Stimulated activated CD4-positive, alpha-beta T cell treated with anti-CD3 and anti-CD28 coated beads, Interleukin-2, amount 100 ng/mL, for 24 hours (primary cell): ENCODE measurements at places on chromosomes 12 and 14.

DNA sequence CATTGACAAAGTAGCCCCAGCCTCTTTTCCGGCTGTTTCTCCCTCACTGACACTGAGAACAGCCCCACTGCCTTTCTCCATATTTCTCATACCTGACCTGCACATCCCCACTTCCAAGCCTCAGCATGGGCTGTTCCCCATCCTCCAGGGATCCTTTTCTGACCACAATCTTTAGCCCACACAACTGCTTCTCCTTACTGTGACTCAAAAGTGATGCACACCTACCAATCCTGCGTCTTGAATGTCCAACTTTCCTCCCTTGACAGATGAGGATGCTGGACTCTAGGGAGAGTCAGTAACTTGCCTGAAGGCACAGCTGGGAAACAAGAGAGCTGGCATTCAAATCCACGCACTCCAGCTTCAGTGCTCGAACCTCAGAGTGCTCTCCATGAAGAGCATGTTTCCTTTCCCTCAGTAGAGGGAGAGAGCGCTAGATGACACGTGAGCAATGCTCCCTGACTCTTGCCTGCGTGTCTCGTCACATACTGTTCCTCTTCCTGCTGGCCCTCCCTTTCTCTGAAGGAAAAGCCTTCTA is 75.6 kb downstream of the NTF3 start:
- no peak for DNase-seq

DNA sequence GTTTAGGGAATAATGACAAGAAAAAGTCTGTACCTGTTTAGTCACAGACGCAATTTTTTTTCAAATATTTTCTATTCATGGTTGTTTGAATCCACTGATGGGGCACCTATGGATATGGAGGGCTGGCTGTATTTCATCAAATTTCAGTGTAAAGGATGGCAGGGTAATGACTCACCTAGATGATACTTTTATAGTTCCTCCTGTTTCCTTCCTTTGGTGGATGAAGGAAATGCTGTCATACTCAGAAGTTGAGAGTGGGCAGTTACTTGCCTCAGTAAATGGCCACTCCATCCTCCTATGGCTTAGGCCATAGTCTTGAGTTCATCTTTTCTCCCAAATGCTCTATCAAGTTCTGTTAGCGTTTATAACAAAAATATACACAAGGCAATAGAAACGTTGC is 18.9 kb upstream of the C12orf71 start:
- no peak for DNase-seq

GRCh38 chr12:77060883-77061240 is 4.5 kb downstream of the E2F7 start:
- DNase-seq: no peak

- no peak for DNase-seq
Observed at GRCh38 chr12:94636462-94637085, 13.8 kb downstream of the TMCC3 start.

DNA sequence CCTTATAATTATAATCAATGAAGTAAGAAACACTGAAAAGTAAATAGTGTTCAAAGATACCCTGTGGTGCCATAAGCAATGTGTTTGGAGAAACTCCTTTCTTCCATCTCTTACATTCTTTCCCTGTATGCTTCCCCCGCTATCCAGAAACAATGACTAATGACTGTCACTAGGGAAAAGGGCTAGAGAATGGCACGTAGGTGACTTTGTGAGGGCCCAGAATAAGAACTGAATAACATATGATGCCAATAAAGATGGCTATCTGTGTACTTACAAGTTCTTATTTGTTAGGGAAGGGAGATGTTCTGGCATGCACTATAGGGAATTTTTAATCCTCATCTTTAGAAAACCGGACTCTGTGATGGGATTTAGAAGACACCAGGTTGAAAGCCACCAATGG is 4.7 kb upstream of the KRT7 start:
- DNase-seq: no peak

DNA sequence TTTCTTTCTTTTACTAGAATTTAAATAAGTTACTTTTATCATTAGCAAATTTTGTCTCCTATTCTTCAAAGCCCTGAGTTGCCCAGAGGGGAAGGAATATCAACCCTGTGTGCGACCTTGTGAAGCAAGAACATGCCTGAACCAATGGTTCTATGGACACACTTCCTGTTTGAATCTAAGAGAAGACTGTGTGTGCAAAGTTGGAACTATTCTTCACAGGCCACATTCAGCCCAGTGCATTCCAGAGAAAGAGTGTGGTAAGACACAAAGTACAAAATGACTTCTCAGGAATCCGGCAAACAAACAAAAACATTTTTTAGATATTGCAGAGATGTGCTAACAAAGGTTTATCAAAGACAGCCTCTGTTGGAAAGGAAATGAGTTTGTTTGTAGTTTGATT is 90.8 kb upstream of the PTPRQ start:
- DNase-seq: no peak

DNA sequence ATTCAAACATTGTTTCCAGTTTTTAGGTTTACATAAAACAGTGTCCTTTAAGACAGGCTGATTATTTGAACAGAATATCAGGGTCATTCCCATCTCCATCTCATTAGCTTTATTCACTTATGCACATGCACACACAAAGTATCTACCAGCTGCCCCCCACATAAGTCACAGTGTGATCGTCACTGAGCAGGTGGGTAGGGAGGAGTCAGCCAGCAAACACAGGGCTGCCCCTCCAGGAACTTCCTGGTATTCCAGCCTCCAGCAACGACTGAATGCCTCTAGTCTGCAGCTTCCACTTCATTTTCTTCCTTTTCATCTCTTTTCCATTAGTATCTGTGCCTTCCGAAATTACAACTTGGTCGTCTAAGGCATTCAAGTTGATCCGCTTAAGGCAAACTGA is 48.8 kb upstream of the FOXN3 start:
- DNase-seq: no peak

- DNase-seq: no peak
Observed at GRCh38 chr12:75727577-75727976, 216.2 kb upstream of the KRR1 start.

DNA sequence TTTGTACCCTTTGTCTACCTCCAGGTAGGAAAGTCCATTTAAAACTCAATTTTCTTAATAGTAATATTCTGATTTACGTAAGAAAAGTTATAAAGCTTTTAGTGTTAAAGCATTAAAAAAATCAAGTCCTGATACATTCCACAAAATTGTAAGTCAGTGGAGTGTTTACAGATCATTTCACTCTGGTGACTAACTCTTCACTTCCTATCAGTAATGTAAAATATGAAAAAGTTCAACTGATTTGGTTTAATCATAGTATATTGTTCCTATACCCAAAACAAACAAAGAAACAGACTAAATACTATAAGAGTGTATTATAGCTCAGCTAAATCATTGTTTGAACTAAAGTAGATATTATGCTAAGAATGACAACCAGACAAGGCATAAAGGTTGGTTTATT is 85.9 kb downstream of the VEZT start:
- no peak for DNase-seq

DNA sequence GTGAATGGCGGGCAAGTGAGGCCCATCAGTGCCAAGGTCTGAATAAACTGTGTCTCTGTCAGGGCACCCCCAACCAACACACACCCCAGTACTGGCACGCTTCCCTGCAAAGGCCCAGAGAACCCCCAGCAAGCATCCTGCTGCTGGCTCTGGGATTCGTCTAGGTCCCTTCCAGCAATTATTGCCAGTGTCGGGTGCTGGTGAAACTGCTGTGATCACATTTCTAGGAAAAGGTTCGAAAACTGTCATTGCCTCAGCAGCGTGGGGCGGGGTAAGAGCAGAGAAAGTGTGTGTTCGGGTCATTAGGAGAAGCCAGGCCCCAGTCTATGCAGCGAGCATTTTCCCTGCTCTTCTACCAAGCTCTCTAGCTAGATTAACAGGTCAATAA is 2.5 kb downstream of the FAM222A start:
- DNase-seq: no peak

DNA sequence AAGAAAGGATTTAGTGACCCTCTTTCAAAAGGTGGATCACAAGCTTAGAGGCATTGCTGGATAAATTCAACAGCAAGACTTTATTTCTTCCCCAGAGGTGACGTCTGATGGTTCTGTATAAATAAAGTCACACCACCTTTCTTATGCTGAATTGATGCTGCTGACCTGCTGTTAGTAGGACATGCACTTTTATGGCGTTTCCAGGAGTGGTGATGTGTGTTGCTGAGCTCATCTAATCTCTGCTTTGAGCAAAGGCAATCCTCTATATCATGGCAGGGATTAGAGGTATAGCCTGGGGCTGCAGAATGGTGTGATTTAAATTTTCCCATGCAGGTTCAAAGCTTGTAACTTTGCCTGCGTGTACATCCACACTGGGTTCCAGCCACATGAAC is 94.9 kb downstream of the ETV6 start:
- no peak for DNase-seq

DNA sequence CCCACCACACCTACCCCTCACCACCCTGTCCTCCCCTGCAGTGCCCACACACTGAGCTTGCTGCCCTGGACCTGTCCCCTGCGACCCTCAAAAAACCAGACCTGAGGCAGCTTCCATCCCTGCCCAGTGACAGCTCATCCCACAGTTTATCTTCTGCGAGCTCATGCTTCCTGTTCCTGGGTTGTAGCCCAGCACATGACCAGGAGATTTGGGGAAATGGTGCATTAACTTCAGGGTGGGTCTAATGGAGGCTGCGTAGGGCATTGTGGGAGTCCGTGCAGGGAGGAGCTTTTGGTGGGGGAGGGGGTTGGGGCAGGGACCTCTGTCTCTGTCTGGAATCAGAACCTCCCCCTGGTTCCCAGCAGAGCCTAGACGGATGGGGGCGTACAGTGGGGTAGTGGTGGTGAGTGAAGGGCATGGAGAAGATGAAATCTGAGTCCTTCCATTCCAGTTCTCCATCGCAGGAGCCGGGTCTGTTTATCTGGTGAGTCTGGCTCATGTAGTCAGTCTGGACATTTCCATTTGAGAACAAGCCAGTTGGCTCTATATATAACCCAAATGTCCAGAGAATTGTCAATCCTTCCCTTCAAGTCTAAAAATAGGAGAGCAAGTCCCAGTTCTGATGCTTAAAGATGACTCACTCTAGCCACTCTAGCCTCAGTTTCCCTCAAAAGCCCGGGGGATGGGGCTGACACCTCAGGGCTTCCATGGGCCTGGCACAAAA is 270.9 kb downstream of the CACNA1C start:
- no peak for DNase-seq

GRCh38 chr12:54197431-54197909 is 8.7 kb upstream of the SMUG1 start:
- no peak for DNase-seq

DNA sequence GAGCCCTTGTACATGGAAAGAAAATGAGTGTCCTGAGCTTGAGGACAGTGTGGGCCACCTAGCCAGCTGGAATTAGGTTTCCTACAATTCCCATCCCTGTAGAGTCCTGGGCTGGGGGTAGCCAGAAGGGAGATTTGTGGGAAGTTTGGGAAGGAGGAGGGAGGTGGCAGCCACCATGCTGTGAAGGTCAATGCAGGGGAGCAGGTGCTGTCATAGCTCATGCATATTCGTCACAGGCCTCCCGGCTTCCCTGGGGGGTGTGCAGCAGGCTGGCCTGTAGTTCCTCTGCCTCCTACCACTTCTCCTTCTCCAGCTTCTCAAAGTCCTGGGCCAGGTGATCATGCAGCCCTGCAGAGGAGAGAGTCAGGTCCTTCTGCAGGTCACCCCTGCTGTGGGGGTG is 121.3 kb downstream of the TBX3 start:
- DNase-seq: no peak

- no peak for DNase-seq
Observed at GRCh38 chr14:63249092-63249491, 44.8 kb downstream of the RHOJ start.

GRCh38 chr12:20436316-20436715 is 68.0 kb downstream of the PDE3A start:
- DNase-seq: no peak

DNA sequence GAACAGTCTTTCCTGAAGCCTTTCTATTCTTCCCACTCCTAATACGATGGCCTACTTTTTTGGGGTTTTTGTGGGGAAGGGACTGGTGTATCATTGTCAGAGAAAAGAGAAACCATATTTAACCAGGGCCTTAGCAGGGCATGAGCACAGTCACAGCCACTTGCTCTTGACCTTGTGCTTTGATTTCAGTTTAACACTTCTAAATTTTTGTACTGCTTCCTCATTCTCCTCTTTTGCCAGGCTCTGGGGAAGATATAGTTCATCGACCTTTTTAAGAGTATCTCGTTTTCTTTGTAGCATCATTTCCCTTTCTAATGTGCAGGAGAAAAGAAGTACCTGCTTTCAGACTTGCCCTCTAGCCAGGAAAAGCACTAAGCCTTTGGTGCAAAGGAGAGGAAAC is 2.2 kb downstream of the ZBTB1 start:
- DNase-seq: no peak

GRCh38 chr12:74890237-74890599 is 319.4 kb downstream of the KCNC2 start:
- no peak for DNase-seq

- DNase-seq: peak; percentile 65
Observed at GRCh38 chr14:102554821-102555819, 37.3 kb upstream of the RCOR1 start.

GRCh38 chr14:22540293-22540692 is 48.7 kb downstream of the DAD1 start:
- DNase-seq: peak; percentile 15

GRCh38 chr12:6262623-6263022 is 47.9 kb upstream of the PLEKHG6 start:
- DNase-seq: no peak

DNA sequence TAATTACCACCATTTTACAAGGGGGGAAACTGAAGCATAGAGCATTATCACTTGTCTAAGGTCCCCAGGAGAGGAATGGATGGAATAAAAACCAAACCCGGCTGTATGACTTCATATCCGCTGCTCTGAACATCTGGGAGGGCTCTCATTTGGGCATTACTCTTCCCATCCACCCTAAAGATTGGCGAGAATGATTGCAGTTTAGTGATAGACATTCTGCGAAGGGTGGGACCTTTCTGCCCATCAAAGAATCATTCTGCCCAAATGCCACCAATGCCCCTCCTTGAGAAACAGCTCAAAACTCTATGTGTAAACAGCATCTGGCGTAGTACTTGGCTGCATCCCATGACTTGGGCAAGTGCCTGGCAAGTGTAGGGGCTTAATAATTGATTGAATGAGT is 11.6 kb downstream of the CHST11 start:
- no peak for DNase-seq

DNA sequence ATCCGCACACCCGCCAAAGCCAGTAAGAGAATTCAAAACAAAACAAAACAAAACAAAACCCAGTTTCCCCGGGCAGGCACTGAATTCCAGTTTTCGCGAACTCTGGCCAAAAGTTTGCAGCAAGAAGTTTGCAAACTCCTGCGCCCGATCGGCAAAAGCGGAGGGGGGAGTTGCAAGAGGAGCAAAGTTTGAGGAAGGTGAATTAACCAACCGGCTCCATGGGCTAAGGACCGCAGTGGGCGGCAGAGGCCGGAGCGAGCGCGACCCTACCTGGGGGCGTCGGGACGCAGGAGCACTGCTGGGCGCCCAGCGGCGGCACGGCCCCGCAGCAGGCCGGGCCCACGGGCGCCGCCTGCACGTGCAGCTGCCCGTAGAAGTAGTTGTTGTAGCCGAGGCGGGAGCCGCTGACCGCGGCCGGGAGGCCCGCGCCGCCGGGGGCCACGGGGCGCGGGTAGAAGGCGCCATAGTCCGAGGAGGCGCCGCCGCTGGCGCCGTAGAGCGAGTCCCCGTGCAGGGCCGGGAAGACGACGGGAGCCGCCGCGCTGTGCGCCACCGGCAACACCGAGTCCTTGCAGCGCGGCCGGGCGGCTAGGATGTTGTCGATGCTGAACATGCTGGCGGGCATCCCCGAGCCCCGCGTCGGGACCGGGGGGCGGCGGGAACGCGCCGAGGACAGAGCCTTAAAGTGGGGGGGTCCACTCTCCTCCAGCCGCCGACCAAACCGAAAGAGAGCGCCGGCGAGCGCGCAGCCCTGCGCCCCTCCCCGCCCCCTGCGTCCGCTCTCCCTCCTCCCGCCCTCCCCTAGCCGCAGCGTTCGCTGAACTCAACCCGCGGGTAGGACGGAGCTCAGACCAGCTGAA is at the start of gene GSC:
Gene GSC, minus strand, starts transcription at position 723 of the 860 bp plus-strand sequence. Its CDS starts 98 bp downstream, at position 625.
- DNase-seq: no peak
